Activated CD4-positive, alpha-beta memory T cell treated with anti-CD3 and anti-CD28 coated beads, Interleukin-2, amount 10 ng/mL, durations not matched to agents 7 days and 5 days (primary cell): ENCODE measurements at places on chromosomes 12 and 14. TPM values are rescaled to one million over a fixed set of nuclear protein-coding genes. Genes with fewer than 3 reads are reported as not detected.
A peak's percentile ranks its signal among the peaks of the same experiment; 100 is the strongest.

- DNase-seq = no peak
Measured at GRCh38 chr12:114670291-114670980, 13.5 kb downstream of the TBX3 start.

DNA sequence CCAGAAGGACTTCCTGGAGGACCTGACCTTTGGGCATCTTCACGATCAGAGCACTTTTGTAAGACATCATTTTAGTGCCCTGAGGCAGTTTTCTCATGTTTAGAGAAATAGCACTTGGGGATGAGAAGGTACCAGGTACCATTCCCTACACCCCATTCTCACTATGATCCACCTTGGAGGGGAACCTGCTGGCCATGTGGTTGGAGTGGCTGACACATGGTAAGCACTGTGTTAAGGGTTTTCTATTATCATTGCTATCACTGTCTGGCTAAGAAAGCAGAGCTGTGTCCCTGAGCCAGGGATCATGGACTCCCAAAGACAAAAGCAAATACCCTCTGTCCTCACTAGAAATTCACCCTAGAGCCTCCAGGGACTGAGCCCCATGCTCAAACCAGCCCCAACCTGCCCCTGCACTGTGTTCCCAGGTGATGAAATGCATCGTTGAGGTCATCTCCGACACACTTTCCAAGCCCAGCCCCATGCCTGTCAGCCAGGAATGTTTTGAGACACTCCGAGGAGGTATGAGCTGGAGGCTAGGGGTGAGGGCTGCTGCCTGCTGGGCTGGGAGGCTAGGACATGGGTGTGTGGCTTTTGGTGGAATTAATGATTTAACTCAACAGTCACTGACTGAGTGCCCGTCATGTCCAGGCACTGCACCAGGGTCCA lies 3.4 kb downstream of the CHGA start:
- no peak for DNase-seq

DNA sequence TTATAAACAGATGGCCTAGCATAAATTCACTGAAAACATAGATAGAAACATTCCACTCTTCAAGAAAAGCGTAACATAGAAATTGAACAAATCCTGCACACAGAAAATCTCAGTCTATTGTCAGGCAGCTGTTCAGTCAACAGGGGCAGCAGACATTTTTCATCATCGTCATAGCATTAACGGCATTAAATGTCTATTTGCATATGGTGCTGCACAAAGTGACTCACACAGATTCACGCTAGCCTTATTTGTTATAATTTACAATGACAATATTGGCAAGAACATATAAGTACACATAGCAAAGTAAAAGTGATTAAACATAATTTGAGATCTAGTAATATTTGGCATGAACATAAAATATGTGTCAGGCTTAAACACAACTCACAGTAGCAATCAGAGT lies 95.7 kb downstream of the CEP128 start:
- no peak for DNase-seq

PAPLN gene
- total RNA-seq = 1.4 TPM

AQP6 gene
- not detected for total RNA-seq

DNA sequence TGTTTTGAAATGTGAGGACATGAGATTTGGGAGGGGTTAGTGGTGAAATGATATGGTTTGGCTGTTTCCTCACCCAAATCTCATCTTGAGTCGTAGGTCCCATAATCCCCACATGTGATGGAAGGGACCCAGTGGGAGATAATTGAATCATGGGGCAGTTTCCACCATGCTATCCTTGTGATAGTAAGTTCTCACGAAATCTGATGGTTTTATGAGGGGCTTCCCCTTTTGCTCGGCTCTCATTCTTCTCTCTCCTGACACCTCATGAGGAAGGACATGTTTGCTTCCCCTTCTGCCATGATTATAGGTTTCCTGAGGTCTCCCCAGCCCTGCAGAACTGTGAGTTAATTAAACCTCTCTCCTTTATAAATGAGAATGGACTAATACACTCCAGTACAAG lies 18.0 kb downstream of the GALNT6 start:
- no peak for DNase-seq

FGD4 gene
- 0.15 TPM for total RNA-seq

DNA sequence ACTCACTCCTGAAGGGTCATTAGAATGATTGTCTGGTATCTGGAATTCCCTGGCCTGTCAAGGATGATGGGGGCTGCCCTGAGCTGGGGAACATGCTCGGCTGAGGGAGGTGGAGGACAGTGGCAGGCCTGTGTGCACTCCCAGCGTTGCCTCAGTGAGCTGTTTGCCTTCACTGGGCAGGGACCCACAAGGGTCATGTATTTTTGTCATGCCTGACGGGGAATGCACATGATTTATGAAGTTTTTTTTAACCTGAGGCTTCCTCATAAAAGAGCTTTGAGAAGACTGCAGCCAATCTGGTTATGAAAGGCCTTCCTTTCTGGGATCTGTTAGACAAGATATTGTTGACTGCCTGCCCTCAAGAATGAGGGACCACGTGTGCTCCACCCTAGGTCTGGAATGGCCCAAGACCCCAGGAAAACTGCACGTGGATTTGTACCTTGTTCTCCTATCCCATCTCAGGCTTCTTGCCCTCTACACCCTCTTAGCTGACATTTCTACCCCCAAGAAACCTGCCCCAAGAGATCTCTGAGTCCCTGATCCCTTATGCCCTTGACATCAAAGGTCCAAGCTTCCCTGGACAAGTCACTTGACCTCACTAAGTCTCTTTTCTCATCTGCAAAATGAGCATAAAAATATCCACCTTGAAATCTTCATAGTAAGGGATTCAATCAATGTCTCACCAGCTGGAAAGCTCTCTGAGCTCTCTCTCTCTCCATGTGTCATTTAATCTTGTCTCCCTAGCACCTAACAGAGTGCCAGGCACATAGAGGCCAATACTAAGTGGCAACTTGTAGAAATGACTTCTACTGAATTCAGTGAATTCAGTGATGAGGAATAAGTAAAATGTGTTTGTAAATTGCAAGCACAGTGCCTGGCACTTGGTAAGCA lies 24.5 kb upstream of the COL2A1 start:
- no peak for DNase-seq

- no peak for DNase-seq
Measured at GRCh38 chr12:103801709-103802585, 39.1 kb downstream of the NT5DC3 start.

GRCh38 chr12:25404955-25405354 lies 148.1 kb downstream of the LMNTD1 start:
- DNase-seq = no peak

AKAP5 gene
- 0.88 TPM for total RNA-seq

TSPAN19 gene
- not detected for total RNA-seq

DNA sequence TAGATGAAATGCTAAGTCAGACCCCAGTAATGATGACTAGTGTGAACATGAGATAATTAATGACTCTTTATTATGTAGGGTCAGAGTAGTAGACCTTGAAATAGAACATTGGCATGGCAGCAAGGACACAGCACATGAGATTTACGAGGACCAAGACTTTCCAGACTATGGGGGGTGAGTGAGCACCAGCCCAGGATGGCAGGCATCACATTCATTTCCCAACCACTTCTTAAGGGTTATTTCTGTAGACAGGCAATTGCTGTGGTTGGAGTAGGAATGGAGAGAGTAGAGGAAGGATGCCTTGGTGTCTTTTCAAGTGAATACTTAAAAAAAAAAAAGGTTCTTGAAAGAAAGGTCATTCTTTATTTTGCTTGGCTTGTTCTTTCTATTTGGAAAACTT lies 189.4 kb upstream of the DYRK2 start:
- no peak for DNase-seq

OLR1 gene
- total RNA-seq = not detected

DNA sequence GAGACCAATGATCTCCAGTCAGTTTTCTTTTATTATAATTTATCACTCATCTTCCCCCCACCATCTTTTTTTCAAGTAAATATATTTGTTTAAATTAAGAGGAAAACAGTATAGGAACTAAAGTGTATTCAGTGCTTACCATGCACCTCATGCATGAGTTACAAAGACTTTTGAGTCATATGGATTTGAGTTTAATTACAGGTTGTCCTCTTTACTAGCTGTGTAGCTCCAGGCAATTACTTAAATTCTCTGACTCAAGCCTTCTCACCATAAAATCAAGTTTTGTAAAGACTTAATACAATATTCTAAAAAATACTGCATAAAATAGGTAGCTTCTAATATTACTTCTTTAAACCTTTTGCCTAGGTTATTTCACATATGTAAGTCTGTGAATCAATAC lies 251.3 kb downstream of the SLC16A7 start:
- no peak for DNase-seq

GRCh38 chr14:24172871-24173281 lies 996 bp downstream of the REC8 start:
- no peak for DNase-seq

- DNase-seq = no peak
Measured at GRCh38 chr12:25783566-25783965, 174.9 kb upstream of the RASSF8 start.

DNA sequence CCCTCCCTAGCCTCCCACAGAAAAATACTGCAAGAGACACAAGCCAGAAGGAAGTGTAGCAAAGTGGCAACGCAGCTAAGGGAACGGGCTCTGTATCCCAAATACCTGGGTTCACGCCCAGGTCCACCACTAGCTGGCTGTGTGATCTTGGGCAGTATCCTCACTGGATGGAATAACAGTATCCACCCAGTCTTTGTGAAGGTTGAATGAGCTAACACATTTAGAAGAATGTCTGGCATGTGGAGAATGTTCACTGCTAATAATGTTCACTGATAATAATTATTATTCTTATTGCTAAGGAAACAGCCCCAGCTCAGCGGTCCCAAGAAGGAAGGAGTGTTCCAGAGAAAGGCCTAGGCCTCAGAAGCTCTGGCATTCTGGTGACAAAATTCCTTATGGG lies 70.9 kb downstream of the VWF start:
- no peak for DNase-seq

DNA sequence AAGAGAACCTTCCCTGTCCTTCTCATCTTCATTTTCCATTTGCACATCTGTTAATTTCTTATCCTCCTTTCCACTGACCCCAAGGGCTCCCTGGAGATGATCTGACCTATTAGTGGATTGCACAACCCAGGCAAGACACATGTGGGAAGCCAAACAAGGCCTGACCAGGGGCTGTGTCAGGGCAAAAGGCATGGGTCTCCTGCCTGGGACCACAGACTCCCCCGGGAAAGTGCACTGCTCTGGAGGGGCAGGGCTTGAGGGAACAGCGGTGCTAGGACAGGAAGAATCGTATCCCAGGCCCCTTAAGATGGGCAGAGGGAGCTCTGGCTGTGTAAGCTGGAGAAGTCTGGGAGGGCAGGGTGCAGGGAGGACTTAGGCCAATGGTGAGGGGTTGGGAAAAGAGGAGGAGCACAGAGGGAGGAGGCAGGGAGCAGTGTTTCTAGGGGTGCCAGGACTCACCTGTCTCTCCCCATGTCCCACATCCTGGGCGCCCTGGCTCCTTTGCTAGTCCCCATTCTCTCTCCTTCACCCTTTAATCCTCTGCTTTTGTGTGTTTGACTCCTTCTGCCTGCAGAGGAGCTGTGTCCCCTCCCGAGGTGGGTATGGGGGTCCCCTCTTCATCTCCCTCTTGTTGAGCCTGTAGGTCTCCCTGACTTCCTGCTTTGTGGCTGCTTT lies 25.3 kb downstream of the PLEKHG3 start:
- DNase-seq = no peak

GRCh38 chr12:123267991-123268843 lies 3.4 kb downstream of the CDK2AP1 start:
- no peak for DNase-seq

DNA sequence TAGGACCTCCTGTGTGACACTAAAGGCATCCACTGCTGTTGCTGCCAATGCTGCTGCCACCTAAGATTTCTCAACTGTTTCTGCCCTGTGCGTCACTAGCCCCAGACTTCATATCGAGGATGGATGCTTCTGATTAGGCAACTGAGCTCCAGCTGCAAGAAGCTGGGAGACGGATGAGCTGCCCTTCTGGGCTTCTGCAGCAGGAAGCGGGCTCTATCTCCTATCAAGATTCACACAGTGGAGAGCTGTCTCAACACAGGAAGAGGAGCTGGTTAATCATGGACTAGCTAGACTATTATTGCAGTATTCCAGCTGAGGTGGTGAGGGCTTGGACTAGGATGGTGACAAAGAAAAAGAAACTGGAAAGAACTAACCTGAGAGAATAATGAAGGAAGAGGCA lies 59.2 kb upstream of the PELI2 start:
- DNase-seq = no peak

- DNase-seq = no peak
Measured at GRCh38 chr14:68784226-68784910, 8.5 kb downstream of the ZFP36L1 start.

KIF26A gene
- 7.7 TPM for total RNA-seq

GRCh38 chr12:11609045-11609444 lies 40.4 kb upstream of the ETV6 start:
- DNase-seq = no peak

DNA sequence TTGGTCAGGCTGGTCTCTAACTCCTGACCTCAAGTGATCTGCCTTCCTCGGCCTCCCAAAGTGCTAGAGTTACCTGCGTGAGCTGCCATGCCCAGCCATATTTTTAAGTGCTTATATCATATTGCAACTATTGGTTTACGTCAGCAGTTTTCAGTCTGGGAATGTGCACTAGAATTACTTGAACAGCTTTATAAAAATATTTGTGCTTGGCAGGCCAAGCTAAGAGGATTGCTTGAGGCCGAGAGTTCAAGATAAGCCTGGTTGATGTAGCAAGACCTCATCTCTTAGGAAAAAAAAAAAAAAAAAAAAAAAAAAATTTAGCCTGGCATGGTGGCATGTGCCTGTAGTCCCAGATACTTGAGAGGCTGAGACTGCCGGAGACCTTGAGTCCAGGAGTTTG lies 17.1 kb downstream of the KIAA0586 start:
- DNase-seq = no peak

DNA sequence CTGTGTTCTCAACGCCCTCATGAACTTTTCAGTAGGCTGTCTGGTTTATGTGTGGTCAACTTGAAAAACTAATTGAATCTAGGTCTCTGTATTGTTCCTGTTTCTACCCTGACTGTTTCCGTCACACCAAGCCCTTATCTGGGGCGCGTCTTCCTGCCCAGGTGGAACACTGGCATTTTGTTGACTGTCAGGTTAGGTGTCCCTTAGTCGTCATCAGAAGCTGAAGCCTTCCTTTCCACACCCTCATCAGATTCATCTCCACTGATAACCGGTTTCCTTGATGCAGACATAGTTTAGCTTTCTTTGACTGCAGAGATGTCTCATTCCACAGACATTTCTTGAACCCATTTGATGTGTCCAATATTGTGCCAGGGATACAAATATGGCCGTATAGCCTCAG lies 96.5 kb downstream of the DUSP16 start:
- peak; percentile 75 for DNase-seq

BDKRB2 gene
- total RNA-seq = not detected

GRCh38 chr12:44038411-44038810 lies 202.5 kb downstream of the TMEM117 start:
- no peak for DNase-seq

GRCh38 chr12:54131641-54132280 lies 57.0 kb downstream of the SMUG1 start:
- DNase-seq = no peak

- no peak for DNase-seq
Measured at GRCh38 chr14:22715890-22716289, 50.6 kb upstream of the OXA1L start.

GRCh38 chr14:90531497-90531896 lies 134.7 kb downstream of the CALM1 start:
- DNase-seq = no peak
